NCI-H2081 (cell line): ENCODE measurements at places on chromosomes 7 and 10.

GRCh38 chr10:77405771-77406241 is 231.8 kb downstream of the KCNMA1 start:
- peak; percentile 84 for DNase-seq

DNA sequence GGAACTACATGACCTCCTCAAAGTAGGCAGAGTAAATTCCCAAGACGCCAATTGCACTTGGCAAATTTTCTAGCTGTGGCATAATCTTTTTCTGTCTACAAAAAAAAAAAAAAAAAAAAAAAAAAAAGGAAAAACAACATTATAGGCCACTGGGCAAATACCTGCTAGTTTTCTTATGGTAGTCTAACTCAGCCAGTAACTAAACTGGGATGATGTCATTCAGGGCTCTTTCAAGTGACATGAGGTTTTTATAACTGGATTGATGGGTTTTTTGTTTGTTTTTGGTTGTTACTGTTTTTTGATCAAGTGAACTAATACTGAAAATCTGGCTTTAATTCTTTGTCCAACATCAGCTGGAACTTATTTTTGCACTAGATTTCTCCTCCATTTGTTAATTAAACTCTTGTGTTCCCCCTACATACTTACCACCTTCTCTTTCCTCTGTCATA is 7.4 kb upstream of the VIM start:
- DNase-seq = no peak

DNA sequence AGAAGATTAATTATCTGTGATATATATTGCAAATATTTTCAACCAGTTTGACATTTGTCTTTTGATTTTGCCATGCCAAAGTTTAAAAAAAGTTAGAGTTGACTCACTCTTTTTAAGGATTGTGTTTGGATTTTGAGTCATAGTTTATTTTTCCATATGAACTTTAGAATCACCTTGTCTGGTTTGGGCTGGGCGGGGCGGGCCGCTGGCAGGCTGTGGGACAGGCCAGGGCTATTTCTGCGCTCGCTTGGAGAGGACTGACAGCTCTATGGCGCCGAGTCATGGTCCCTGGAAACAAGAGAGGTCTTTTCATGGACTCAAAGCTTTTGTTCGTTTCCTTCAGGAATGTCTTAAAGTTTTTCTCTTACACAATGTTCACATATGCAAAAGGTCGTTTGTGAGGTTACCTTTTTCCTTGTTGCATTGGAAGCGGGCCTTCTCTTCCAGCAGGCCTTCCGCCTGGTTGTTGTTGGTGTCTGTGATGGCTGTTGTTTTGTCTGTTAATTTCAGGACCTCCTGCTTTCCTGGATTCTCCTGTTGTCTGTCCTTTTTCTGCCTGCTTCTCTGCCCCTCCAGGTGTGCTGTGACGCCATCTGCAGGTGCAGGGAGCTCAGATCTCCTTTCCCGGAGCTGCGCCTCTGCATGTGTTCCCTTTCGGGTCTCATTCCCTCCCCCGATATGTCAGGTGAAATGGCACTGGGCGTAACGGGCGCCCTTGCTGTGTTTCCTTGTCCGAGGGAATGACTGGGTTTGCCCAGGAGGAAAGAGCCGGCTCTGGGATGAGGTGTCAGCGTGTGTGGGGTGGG is 53.8 kb downstream of the INPP5A start:
- DNase-seq = no peak

DNA sequence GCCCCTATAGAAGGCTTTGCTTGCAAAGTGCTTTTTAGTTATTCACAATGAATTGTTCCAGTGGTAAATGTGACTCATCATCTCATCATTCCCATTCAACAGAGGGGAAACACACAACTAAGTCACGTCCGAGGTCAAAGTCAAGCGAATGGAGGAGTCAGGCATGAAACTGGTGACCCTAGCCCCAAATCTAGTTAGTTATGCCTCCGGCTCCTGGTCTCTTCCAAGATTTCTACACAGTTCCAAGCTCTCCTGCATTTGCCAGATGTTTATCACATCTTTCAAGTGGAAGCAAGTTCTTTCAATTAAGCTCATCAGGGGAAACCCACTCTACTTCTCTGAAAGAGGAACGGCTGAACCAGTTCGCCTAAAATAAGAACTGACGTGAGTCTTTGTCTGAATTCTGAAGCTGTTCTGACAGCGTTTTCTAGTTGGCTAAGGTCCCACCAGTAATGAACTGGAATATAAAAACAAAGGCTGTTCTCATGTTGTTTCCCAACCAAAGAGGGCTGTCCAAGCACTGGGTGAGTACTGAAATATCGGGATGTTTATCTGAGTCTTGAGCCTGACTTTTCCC is 140.9 kb upstream of the NRBF2 start:
- no peak for DNase-seq

DNA sequence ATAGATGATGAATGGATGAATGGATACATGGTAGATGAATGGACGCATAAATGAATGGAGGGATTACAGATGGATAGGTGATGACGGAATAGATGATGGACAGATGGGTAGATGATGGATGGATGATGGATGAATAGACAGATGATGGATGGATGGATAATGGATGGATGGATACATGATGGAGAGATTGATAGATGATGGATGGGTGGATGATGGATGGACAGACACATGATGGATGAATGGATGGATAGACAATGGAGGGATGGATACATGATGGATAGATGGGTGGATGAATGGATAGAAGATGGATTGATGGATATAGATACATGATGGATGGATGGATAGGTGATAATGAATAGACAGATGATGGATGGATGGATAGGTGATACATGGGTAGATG is 8.8 kb upstream of the PDGFA start:
- DNase-seq = no peak

DNA sequence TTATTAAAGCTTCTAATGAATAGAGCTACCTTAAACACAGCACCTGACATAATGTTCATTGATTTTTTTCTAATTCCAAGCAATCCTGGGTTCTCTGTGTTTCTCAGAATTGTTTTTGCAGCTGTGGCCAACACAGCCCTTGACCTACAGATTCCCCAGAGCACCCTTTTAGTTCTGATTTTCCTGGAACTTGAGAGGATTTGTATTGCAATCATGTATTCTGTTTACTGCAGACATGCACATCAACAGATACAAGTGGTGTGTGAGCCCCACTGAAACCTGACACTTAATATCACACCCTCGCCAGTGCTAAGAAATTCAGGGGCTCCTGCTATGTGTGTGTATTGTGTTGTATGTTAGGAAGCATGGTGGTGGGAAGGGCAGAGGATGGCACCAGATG is 344.2 kb upstream of the POM121L12 start:
- no peak for DNase-seq

GRCh38 chr10:86317949-86318725 is 48.5 kb downstream of the GRID1 start:
- DNase-seq = peak; percentile 17

GRCh38 chr10:129546106-129546505 is 79.1 kb downstream of the MGMT start:
- DNase-seq = no peak
